ENCODE measurements at places on chromosomes 2 and 18. TPM values are rescaled to one million over a fixed set of nuclear protein-coding genes. Genes with fewer than 3 reads are reported as not detected.

The UNC80 gene
- total RNA-seq, result not detected

GRCh38 chr2:215845839-215846586, 167.3 kb downstream of the MREG start:
- no peaks in the 10 kb centered on the region for H3K4me1 ChIP-seq
- DNase-seq, result no peak
- H3K27me3 ChIP-seq, result no peaks in the 10 kb centered on the region
- H3K4me3 ChIP-seq, result no peak overlapping the region
- H3K27ac ChIP-seq, result no peak overlapping the region

- no peaks in the 10 kb centered on the region for H3K4me1 ChIP-seq
- H3K27ac ChIP-seq, result no peak overlapping the region
- H3K4me3 ChIP-seq, result no peak overlapping the region
- H3K36me3 ChIP-seq, result no peaks in the 10 kb centered on the region
- peaks cover 7% of the 10 kb centered on the region for H3K27me3 ChIP-seq
- no peak for DNase-seq
These were observed 15.1 kb downstream of the CYRIA start for GRCh38 chr2:16650287-16651249.

DNA sequence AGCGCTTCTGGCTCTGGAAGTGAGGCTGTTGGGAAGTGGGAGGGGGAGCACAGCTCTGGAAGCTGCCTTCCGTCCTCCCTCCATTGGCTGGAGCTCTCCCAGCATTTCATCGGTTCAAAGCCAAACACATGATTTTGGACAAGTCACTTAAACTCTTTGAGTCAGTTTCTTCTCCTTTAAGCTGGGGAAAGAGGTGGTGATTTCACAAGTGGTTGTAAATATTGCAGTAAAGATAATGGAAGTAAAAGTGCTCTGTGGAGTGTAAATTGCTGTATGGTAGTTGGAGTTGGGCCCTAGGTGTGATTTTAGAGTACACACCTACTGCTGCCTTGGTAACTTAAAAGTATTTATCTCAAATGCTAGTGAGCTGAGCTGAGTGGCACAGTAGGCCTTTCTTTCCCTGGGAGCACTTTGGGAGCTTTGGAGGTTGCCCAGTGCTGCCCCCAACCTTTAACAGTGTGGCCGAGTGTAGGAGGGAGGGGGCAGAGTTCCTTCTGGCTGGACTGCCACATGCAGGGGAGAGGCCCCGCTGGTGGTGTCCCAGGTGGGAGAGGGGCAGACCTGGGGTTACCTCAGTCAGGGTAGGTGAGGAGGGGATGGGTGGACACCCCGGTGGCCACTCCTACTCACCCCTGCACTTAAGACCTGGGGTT, 54.7 kb downstream of the ASAP2 start:
- DNase-seq, result no peak
- no peaks in the 10 kb centered on the region for H3K36me3 ChIP-seq
- no peak overlapping the region for H3K4me3 ChIP-seq
- no peak overlapping the region for H3K27ac ChIP-seq
- 0 out of 2 replicates have a peak, but pooled peaks cover 4% of the 10 kb centered on the region for H3K4me1 ChIP-seq

DNA sequence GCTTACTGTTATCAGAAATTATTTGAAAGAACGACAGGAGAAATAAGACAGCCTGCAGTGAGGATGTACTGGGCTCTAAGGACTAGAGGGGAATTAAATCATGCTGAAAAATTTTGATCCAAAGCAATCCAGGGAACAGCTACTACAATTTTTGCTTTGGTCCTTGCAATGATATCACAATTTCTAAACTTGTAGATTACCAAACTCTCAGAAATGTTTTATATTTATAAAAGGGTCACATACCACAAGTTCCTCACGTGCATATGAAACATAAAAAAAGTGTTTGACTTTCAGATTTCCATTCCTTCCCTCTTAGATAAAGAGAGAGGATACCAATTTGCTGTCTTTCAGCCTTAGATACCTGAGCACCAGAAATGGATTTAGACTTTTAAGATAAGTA, 261.2 kb downstream of the STK39 start:
- no peak for DNase-seq
- H3K27ac ChIP-seq, result no peak overlapping the region
- H3K4me1 ChIP-seq, result no peaks in the 10 kb centered on the region

DNA sequence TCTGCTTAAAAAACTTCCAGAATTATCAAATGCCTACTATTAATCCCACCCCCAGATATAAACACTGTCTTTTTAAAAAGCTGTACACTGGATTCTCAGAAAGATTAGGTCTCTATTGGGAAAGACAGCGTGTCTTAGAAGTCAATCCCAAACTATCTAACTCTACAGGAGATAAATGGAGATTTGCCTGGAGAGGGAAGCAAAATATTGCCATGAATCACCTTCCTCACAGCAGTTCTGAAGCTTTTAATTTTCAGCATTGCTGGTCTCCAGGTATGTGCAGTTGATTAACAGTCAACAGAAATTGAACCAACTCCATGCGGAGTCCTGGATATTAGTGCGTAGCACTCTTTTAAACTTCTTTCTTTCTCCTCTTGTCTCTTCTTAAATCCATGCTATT, 122.2 kb downstream of the DSC3 start:
- peaks cover 4% of the 10 kb centered on the region for H3K4me1 ChIP-seq
- no peaks in the 10 kb centered on the region for H3K27me3 ChIP-seq
- no peak overlapping the region for H3K27ac ChIP-seq

GRCh38 chr18:62338446-62339105, 13.5 kb downstream of the TNFRSF11A start:
- H3K4me3 ChIP-seq, result no peak overlapping the region
- no peaks in the 10 kb centered on the region for H3K27me3 ChIP-seq
- no peak overlapping the region for H3K27ac ChIP-seq
- no peaks in the 10 kb centered on the region for H3K36me3 ChIP-seq

DNA sequence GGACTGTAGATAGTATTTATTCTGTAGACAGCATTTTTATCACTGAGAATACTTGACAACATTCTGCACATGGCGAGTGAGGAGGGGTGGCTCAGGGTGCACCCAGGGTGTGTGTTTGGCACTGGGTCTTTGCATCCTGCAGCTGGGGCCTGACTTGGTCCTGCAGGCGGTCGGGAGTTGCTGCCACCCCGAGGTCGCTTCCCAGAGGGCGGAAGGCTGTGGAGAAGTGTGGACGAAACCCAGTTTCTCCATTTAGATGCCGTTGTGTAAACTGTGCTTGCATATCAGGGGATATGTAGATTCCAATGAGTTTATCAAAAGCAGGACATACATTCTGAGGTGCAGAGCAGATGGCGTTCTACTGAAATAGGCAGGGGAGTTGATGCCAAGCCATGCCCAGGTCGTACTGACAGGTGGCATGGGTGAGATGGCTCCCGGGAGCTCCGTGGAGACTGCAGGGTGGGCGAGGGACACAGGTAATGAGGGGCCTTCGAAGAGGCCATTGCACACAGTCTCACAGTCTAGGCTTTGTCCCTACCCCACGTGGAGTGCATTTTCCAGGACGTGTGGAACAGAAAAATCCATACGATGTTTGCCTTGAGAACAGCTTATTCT, 74.5 kb downstream of the RTP5 start:
- DNase-seq, result no peak
- H3K27ac ChIP-seq, result no peak overlapping the region
- no peak overlapping the region for H3K4me3 ChIP-seq
- no peaks in the 10 kb centered on the region for H3K36me3 ChIP-seq
- no peaks in the 10 kb centered on the region for H3K27me3 ChIP-seq

DNA sequence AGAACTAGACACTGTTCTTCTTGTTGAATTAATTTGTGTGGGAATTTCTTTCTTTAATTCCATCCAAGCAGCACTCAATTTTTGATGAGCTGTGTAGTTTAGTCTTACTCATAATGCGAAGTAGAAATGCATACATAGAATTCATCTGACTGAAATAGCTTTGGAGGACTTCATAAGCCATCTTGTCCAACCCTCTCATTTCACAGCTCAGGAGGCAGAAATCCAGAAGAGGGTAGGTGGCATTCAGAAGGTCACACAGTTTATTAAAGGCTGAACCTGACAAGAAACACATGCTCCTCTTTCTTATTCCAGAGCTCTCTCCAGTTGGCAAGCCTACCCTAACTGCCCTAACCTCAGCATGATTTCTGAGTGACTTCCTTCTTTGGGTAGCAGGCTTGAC, 169.2 kb upstream of the NOSTRIN start:
- no peaks in the 10 kb centered on the region for H3K4me1 ChIP-seq
- H3K36me3 ChIP-seq, result no peaks in the 10 kb centered on the region
- H3K27ac ChIP-seq, result no peak overlapping the region

The KIF1A gene
- total RNA-seq, result 0.27 TPM

DNA sequence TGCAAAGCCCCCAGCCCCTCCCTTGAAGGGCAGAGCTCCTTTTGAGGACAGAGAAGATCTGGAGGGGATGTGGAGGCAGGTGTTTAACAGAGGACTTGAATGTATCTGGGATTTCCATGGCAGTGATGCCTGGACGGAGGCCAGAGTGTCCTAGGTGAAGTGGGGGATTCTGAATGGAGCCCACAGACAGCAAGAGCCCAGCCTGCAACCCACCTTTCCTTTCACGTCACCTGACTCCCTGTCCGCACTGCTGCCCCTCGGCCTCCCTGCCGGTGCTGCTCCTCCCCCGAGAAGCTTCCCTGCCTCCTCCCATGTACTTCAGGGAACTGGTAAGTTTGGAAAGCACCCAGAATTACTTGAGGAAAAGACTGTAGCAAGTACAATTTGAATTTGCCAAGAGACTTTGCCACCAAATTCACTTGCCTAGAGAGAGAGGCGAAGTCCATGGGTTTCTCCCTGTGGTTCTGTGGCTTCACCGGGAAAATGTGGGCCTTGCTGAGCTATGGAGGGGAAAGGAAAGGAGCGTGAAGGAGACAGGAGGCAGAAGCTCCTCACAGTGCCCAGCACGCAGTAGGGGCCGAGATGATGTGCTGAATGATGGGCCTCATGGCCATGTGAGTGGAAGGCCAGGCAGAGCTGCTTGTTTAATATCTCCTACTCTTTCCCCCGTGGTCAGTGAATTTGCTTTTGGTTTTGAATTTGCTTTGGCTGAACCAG, 13.9 kb upstream of the ASPRV1 start:
- H3K4me1 ChIP-seq, result no peaks in the 10 kb centered on the region
- no peak overlapping the region for H3K4me3 ChIP-seq
- H3K27ac ChIP-seq, result no peak overlapping the region
- no peak for DNase-seq
- no peaks in the 10 kb centered on the region for H3K27me3 ChIP-seq

DNA sequence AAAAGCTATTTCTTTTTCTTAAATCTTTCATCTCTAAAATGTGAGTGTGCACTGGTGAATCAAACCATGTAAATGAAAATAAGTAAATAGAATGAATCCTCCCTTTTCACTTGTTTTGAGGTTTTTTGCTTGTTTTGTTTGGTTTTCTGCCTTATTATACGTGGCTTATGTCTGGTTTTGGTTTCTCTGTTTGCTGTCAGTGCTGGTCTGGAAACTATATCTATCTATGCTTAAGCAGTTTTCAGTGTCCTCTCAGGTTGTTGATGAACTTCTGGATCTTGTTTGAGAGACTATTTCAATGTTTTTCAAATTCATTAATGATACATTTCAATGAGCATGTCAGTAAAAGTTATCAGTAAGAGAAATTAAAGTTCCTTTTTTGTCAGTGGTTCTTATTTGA, 48.1 kb upstream of the TNFRSF11A start:
- no peak overlapping the region for H3K4me3 ChIP-seq
- no peaks in the 10 kb centered on the region for H3K4me1 ChIP-seq
- H3K27ac ChIP-seq, result no peak overlapping the region
- DNase-seq, result no peak
- no peaks in the 10 kb centered on the region for H3K27me3 ChIP-seq
